Inflammatory macrophage (primary cell): ENCODE measurements at places on chromosomes 3 and 15.

GRCh38 chr3:32632533-32633265, 52.3 kb upstream of the CNOT10 start:
- DNase-seq = peak; percentile 65

DNA sequence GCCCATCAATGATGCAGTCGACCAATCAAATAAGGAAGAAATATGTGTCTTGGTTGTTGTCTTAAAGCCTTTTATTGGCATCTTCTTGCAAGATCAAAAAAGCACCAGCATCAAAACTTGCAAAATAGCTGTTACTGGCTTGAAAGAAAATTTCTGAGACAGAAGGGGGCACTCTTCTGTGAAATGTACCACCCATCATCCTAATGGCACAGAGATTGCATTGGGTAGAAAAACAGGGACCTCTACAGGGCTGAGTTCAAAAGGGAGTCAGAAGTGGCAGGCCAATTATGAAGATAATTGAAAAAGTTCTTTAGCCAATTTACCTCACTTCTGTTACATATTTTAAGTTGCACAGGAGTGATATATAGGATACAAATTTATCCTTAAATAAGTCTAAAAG, 122.3 kb upstream of the GPR149 start:
- no peak for DNase-seq

GRCh38 chr3:72448375-72448823, 399.8 kb downstream of the SHQ1 start:
- DNase-seq = no peak

- no peak for DNase-seq
Measured at GRCh38 chr3:123634149-123635051, 49.5 kb upstream of the HACD2 start.

- DNase-seq = no peak
Measured at GRCh38 chr3:154781595-154781994, 298.5 kb upstream of the MME start.

DNA sequence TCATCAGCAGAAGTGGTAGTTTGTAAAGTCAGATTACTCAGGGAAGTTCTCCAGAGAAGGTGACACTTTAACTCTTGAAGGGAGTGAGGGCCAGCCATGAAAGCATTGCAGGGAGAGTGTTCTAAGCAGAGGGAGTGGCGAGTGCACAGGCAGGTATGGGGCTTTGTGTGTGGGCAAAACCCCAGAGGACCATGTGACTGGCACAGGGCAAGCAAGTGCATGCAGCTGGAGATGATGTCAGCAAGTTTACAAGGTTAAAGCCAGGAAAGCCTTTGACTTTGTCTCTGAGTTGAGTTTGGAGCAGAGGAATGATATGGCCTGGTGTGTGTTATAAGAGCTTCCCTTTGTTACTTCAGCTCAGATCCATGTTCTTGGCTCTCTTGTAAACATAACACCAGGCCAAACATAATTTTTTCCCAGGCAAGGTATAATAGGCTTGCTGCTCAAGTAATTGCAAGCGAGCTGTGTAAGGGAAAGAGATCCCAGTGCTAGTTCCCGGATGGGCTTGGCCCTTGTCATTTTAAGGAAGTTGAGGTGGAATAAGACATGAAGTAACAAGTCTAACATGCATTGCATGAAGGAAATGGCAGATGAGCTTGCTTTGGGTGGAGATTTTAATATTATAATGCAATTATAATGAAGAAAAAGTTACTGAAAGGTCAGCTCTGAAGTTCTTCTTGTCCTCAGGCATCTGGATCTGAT, 341.1 kb upstream of the LRRC3B start:
- no peak for DNase-seq

DNA sequence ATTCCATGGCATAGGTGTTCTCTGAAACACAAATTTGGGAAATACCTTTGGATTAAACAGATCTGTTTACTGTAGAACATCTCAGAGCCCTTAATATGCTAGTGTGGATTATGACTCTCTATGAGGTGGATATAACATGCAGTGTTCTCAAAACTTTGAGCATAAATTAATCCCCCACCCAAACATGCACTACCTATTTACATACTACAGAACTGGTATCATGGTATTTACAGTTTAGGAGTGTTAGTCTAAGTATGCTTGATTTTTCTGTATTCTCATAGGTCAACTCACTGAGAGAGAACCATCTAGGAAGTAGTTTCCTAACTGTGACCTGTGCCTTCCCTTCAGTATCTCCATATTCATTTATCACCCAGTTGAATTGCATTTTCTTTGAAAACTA, 30.9 kb upstream of the ZNF609 start:
- no peak for DNase-seq

GRCh38 chr3:46284981-46285683, 42.9 kb downstream of the CCR3 start:
- no peak for DNase-seq

GRCh38 chr3:150308037-150308319, 100.1 kb upstream of the TSC22D2 start:
- DNase-seq = no peak

DNA sequence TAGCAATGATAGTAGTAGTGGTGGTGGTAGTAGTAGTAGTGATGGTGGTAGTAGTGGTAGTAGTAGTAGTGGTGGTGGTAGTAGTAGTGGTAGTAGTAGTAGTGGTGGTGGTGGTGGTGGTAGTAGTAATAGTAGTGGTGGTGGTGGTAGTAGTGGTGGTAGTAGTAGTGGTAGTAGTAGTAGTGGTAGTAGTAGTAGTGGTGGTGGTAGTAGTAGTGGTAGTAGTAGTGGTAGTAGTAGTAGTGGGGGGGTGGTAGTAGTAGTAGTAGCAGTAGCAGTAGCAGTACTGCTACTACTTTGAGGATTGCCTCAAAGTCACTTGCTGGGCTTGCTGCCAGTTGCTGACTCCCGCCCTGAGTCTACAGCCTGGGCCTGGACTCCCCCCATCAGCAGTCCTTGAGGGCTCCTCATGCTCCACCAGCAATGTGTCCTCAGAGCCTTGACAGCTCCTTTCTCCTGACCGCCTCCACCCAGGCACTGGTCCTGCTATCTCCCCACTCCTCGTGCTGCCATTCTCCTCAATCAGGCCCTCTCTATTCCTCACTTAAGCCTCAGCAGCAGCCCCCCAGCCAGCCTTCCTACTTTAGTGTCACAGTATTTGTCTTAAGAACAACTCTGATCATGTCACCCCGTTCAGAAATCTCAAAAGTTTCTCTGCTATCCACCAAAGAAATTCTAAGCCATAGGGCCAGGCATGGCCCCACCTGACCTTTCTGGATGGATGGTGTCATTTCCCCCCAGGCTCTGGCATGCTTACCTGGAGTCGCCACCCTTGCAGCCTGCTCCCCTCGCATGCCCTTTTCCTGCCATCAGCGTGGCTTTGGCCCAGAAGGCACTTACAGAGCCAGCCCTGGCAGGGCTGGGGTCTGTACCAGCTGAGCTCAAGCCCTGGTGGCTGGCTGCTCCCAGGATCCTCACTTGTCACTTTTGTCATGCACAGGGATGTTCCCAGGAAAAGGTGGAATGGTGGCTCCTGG, 45.6 kb downstream of the DLEC1 start:
- peak; percentile 19 for DNase-seq

GRCh38 chr3:11356269-11356668, 84.1 kb downstream of the ATG7 start:
- no peak for DNase-seq

DNA sequence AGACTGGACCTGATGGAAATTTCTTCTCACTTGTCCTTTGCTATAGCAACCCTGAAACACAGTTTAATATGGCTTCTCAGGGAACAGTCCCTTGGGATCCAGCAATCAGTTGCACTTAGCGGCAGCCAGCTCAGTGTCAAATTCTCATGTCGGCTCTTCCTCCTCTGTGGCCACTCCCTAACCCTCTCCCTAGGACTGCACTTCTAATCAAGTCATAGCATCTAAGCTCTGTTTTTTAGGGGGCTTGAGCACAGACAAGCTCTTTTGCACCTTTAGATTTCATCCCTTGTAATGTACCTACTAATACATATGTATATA, 250.5 kb upstream of the TLE3 start:
- no peak for DNase-seq

DNA sequence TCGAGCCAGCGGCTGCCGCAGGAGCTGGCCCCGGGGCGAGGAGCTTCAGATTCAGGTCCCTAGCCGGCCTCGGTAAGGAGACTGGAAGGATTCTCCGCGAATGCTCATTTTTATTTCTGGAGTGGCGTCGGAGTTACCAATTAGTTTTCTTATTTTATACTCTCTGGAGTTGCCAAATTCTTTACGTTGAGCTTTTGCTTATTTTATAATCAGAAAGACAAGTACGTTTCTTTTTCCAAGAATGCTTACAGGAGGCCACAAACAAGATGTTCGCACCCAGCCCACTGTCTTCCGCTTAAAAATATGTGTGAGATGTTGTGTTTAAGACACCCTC, 453 bp upstream of the GPR156 start:
- no peak for DNase-seq

GRCh38 chr3:65614585-65614984, 424.1 kb downstream of the MAGI1 start:
- no peak for DNase-seq

GRCh38 chr15:77266708-77267386, 153.1 kb downstream of the PEAK1 start:
- DNase-seq = no peak

GRCh38 chr3:193210618-193211017, 30.4 kb upstream of the PLAAT1 start:
- DNase-seq = no peak
